ENCODE measurements at places on chromosomes 2 and 18.
A peak's percentile ranks its signal among the peaks of the same experiment; 100 is the strongest.

- no peak for DNase-seq
Observed at GRCh38 chr18:47120428-47120827, 29.9 kb downstream of the HDHD2 start.

- no peak for DNase-seq
Observed at GRCh38 chr2:241003369-241003768, 5.0 kb downstream of the SNED1 start.

- DNase-seq: no peak
Observed at GRCh38 chr18:54210463-54210862, 14.0 kb downstream of the MBD2 start.

- no peak for DNase-seq
Observed at GRCh38 chr2:42865884-42866881, 73.8 kb upstream of the HAAO start.

GRCh38 chr2:98912221-98912851 lies 23.7 kb downstream of the CRACDL start:
- DNase-seq: peak; percentile 45

- DNase-seq: no peak
Observed at GRCh38 chr2:32229635-32230034, 35.1 kb downstream of the NLRC4 start.

DNA sequence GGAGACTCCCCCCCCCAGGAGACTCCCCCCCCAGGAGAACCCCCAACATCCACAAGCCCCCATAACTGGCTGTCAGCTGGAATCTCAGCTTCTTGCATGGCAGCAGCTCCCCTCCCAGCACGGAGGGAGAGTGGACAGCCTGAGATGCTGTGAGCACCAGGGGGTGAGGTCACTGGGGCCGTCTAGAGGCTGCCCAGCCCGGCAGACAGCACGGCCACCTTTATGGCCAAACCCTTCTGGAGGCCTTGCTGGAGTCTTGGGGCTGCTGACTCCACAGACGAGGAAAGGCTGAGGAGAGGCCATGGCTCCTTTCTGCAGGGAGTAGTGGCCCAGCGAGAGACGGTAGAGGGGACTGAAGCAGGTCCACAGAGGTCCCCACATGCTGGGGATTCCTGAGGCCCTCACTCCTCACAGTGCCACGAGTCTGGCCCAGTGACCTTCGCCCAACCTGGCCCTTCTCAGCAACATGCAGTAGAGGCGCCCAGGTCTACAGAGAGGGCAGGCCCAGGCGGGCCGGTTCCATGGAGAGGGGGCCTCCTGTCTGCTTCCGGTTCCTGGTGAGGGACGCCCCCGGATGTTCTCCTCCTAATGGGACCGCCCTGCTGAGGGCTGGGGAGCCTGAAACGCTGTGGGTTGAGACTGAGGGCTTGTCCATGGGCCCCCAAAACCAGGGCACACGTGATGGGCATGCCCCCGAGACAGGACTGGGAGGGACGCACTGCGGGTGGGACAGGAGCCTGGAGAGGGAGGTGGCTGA lies 122.6 kb upstream of the CTDP1 start:
- peak; percentile 61 for DNase-seq

DNA sequence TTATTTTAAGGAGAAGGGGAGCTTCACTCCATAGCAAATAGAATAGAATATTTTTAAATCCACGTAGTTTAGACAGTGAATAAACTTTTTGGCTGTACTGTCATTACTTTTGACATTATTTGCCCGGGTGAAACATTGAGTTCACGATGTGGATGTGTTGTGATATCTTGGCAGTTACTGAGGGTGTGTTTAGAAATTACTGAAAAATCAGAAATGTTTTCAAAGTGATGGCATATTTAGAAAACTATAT lies 769 bp upstream of the FAM98A start:
- no peak for DNase-seq

DNA sequence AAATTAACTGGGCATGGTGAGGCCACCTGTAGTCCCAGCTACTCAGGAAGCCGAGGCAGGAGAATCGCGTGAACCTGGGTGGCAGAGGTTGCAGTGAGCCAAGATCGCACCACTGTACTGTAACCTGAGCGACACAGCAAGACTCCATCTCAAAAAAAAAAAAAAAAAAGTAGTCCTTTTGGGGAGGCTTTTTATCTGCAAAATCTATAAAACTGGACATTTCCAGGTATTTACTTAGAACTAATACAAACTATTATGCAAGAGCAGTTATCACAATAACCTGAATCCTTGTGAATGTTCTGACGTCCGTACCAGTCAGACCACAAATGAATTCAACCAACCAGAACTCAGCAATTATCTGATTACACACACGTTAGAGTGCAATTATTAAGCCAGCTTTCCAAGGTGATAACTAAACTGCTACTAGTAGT lies 8.8 kb upstream of the RAPH1 start:
- DNase-seq: no peak

DNA sequence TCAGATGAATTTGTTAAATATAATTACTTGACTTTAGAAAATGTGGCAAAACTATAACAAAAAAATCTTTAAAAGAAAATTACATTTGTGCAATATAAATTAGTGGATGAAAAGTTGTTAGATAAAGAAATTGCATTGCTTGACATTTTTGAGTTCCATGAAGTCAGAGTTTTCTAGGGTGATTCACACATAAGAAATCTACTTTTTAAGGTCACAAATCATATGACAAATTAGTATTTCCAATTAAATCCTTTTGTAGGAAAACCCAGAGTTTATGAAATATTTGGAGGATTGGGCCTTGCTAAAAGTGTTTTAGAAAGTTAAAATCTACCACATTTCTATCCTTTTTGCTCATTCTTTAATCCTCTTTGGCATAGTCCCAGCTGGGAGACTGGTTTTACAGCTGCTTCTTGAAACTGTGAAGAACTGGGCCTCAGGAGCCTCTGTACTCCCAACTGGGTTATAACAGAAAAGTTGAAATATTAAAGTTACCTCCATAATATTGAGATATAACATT lies 289.2 kb downstream of the LRRTM4 start:
- no peak for DNase-seq

DNA sequence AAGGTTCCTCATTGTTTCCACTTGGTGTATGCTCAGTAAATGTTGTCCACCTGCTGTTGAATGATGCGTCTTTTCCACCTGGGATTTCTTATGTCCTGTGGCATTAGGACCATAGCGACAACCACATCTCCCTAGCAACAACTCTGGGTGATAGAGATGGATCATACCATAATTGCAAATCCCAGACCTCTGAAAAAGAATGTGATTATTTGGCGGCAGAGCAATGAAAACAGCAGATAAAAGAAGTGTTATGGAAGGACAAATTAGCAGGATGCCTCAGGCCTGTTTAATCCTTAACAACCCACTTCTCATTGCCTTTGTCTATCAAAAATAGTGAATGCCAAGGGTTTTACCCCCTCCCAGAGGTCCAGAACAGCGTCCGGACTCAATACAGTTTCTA lies 278.9 kb downstream of the TSN start:
- no peak for DNase-seq

DNA sequence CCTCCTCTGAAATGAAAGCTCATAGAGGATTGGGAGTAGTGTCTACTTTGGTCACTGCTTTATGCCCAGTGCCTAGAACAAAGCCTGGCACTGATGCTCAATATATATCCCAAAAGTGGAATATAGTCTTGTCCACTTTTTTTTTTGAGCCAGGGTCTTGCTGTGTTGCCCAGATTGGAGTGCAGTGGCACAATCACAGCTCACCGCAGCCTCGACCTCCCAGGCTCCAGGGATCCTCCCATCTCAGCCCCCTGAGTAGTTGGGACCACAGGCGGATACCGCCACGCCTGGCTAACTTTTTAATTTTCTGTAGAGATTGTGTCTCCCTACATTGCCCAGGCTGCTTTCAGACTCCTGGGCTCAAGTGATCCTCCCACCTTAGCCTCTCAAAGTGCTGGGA lies 3.8 kb downstream of the FKBP7 start:
- DNase-seq: no peak

DNA sequence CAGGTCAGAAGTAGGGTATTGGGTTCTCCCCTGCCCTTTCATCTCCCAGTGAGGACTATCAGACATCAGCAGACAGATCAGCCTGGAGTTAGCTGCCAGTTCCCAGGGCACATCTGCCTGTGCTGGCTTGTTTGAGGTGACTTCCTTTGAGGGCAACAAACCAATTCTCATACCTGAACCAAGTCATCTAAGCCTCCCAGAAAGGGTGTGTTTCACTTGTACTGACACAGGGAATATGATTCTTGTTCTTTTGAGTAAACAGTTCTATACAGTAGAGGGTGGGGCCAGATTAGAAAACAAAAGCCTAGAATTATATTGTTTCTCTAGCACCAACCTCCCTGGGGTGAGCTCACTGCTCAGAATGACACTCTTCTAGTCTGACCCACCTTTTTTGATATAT lies 591.9 kb downstream of the SLC4A3 start:
- no peak for DNase-seq

DNA sequence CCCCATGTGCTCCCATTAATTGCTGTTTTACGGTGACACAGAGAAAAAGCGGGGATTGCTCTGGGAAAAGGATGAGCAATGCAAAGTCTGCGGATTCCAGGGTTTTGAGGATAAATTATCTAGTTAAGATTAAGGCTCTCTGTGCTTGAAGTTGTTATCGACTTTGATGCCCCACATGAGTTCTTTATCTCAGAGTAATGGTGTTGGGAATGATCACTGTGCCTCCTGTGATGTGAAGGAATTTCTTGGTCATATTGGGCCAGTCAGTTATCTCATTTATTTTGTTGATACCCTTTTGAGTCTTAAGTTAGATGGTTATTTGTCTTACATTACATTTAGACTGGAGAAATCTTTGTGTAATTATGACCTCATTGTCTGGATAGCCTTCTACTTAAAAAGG lies 184.6 kb upstream of the MEX3C start:
- DNase-seq: no peak

GRCh38 chr2:91442246-91442905 lies 2750.9 kb downstream of the RPIA start:
- DNase-seq: peak; percentile 53

- DNase-seq: no peak
Observed at GRCh38 chr18:71625556-71626090, 918.5 kb downstream of the CBLN2 start.

- no peak for DNase-seq
Observed at GRCh38 chr2:210792000-210792399, 235.6 kb downstream of the CPS1 start.

- peak; percentile 12 for DNase-seq
Observed at GRCh38 chr2:16130906-16131400, 190.6 kb downstream of the MYCN start.

- DNase-seq: no peak
Observed at GRCh38 chr2:72612614-72613160, 213.1 kb downstream of the EXOC6B start.

GRCh38 chr2:136239079-136239685 lies 121.2 kb upstream of the CXCR4 start:
- DNase-seq: no peak

- peak; percentile 44 for DNase-seq
Observed at GRCh38 chr2:238854699-238855229, 6.9 kb downstream of the TWIST2 start.

GRCh38 chr18:10416065-10416464 lies 38.4 kb upstream of the APCDD1 start:
- DNase-seq: no peak

- DNase-seq: no peak
Observed at GRCh38 chr2:190088917-190089316, 26.4 kb upstream of the MSTN start.

DNA sequence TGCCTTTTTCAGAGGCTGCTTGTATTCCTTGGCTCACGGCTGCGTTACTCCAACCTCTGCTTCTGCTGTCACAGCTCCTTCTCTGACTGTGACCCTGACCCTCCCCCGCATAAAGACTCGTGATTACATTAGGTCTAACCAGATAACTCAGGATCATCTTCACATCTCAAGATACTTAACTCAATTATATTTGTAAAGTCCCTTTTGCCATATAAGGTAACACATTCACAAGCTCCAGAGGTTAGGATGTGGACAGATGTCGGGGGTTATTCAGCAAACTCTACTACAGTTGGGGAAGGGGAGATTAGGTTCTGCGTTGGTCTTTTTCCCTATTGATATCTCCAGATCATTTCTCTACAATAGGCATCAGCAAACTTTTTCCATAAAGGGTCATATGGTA lies 76.9 kb downstream of the EVA1A start:
- no peak for DNase-seq

DNA sequence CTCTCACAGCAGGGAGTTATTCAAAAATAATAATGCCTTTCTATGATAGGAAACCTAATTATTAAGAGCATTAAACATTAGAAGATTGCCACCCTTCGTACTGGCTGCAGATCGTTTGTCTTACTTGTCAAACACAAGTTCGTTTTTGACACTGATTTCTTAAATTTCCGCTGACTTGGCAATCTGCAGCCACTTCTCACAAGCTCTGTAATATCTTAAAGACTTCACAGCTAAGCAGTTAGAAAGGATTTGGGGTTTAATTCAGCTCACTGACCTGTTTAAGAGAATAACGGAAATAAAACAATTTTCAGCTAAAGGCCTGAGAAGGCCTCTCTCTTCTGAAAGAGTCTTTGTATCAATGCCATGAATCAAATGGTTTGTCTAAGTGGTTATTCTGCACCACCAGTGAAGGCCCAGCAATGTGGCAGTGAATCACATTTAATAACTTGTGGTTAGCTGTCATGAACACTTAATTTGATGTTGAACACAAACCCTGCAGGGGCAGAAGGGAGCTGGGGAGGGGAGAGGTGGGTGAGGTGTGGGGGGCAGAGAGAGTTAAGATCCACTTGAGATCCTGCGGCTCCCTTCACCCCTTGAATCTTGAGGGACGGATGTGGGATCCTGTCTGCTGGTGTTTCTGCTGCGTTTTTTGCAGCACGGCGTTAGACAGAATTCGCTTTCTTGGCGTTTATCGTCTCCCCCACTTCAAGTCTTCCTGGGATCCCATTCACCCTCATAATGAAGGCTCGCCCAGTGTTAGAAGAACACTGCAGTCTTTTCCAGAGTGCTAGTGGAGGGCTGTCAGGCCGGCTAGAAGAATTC lies 145.4 kb upstream of the SATB2 start:
- no peak for DNase-seq

DNA sequence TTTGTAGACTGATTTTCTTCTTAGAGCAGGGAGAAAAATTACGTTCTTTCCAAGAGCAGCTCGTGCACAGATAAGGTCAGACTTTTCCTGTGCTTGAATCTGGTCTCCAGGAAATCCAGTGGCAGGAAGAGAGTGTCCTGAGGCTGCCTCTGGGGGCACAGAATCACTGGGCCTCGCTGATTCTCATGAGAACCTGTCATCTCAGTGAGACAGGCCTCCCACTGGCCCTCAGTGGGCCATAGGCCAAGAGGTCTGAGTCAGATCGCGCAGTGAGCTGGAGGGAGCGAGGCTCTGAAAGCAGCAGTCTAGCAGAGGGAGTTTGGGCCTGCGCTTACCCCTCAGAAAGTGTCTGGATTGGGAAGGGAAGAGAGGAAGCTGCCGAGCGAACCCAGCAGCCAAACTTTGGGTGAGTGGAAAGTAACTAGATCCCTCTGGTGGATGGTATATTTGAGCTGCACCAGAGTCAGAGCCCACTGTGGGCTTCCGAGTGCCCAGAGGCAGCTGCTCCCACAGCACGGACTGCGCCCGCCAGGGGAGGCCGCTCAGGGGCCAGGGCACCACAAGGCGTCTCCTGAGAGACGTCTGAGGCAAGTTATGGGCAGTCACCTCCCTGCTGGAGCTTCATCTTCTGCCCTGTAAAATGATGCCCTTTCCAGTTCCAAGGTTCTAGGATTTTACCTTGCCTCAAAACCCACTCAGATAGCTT lies 8.2 kb downstream of the GDF7 start:
- DNase-seq: peak; percentile 64

Data from islet precursor cell (in vitro differentiated cells).